ENCODE measurements at places on chromosomes 2 and 18.

DNA sequence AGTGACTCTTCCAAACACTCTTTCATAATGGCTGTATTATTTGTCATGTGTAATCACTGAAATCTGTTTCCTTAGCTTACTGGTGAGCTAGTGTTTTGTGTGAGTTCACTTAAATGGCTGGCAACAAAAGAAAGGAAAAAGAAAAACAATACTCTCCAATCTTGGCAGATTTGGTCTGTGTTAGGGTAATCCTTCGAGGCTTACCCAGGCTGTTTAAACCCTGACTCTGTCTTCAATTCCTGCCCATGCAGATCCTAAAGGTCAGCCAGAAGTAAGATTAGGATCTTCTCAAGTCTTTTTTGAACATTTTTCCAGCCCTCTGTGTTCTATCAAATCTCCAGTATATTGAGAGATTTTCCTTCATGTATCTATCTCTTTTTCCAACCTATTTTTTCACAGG lies 85.3 kb downstream of the CCDC178 start:
- no peak for DNase-seq

DNA sequence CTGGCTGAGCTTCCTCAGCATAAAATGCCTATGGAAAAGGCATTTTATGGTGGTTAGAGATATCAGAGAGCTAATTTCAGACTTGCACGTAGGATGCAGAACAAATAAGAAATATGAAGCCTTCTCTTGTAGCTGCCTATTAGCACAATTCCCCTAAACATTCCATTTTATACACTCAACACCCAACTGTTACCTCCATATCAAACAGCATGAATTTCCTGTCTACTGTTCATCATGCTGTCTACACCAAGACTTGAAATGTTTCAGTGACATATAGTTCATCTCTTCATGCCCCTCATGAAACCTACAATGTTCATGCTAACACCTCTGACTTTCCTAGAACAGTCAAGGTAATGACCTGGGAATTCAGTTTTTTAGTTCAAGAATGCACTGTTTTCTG lies 249.9 kb downstream of the PIEZO2 start:
- DNase-seq: no peak

DNA sequence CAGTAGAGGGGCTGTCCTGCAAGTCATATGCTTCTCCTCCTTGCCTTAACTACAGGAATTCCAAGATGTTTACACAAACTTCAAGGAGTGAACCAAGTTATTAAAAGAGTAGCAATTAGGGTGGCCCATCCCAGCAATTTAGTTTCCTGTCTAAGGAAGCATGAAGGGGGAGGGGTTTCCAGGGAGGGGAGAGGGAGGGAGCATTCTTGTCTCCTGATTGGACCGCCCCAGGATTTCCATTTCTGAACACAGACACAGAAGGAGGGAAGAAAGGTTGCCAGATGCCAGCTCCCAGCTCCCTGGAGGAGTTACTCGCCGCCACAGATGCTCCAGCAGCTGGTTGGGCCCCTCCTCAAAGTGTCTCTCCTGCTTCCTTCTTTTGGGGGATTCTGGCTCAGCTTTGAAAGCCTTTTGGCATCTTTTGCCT lies 107.6 kb downstream of the TRIB2 start:
- no peak for DNase-seq

- DNase-seq: no peak
These were observed 116.1 kb downstream of the CAMKMT start for GRCh38 chr2:44477657-44478414.

GRCh38 chr2:40433736-40434135 lies 18.2 kb downstream of the SLC8A1 start:
- DNase-seq: no peak

DNA sequence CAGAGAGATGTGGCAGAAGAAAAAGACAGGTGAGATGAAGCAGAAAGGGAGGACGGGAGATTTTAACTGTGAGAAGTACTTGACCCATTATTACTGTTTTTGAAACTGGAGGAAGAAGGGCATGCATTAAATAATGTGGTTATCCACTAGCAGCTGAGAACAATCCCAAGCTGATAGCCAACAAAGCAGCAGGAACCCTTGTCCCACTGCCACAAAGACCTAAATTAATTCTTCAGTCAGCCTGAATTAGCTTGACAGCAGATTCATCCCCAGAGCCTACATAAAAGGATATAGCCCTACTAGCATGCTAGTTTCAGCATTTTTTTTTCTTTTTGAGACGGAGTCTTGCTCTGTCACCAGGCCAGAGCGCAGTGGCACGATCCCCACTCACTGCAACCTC lies 19.5 kb upstream of the REG3A start:
- no peak for DNase-seq

- no peak for DNase-seq
These were observed 365.2 kb downstream of the AKAIN1 start for GRCh38 chr18:4831791-4832375.

- DNase-seq: no peak
These were observed at the start of gene STPG4 for GRCh38 chr2:47155091-47155876. Gene STPG4, minus strand, starts transcription at chr2:47155308. Its CDS starts 57 bp downstream, at chr2:47155251.

Measured in T-helper 2 cell treated with Interferon-gamma antibody and Interleukin-4, amounts not matched to agents 5 μg/mL and 100 μg/mL, for 36 hours (primary cell).